ENCODE measurements at places on chromosomes 3 and 15. TPM values are rescaled to one million over a fixed set of nuclear protein-coding genes. Genes with fewer than 3 reads are reported as not detected.

DNA sequence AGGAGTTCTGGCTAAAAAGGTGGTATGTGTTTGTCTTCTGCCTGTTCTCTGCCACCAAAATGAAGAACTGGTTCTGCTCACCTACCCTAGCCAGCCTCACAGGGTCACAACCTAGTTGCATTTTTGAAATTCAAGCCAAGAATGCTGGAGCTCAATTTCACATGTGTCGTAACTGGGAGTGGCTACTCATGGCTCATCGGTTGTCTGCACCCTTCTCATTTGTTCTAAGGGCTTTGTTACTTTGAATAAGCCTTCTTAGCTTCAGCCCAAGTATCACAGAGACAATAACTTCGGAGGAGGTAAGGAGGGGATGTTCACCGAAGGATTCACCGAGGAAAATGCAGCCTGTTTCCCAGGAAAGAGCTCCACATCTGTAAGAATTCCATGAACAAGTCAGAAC lies 134.3 kb upstream of the RARB start:
- no peaks in the 10 kb centered on the region for H3K36me3 ChIP-seq
- peak; percentile 27 for DNase-seq
- H3K4me1 ChIP-seq = 0 out of 2 replicates have a peak, but pooled peaks cover 4% of the 10 kb centered on the region
- no peaks in the 10 kb centered on the region for H3K27me3 ChIP-seq
- H3K4me3 ChIP-seq = no peak overlapping the region

- DNase-seq = no peak
- H3K4me1 ChIP-seq = peaks cover 52% of the 10 kb centered on the region
- H3K27ac ChIP-seq = no peak overlapping the region
- no peaks in the 10 kb centered on the region for H3K27me3 ChIP-seq
- H3K4me3 ChIP-seq = no peak overlapping the region
- no peaks in the 10 kb centered on the region for H3K36me3 ChIP-seq
These were observed 40.2 kb downstream of the CMTM8 start for GRCh38 chr3:32278714-32279113.

DNA sequence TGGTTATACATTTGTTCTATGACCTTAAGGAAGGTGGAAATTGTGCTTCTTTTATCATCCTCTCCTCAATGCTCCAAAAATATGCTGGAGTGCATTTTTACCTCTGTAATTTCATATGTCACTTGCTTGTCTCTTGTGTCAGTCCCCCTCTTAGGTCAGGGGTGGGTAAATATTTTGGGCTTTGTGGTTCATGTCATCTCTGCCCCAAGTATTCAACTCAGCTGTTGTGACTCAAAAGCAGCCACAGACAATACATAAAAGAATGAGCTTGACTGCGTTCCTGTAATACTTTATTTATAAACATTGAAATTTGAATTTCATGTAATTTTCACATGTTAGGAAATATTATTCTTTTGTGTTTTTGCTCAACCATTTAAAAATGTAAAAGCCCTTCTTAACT lies 60.4 kb upstream of the SLC24A5 start:
- no peaks in the 10 kb centered on the region for H3K36me3 ChIP-seq
- H3K27ac ChIP-seq = no peak overlapping the region
- H3K4me1 ChIP-seq = no peaks in the 10 kb centered on the region
- no peaks in the 10 kb centered on the region for H3K27me3 ChIP-seq
- no peak overlapping the region for H3K4me3 ChIP-seq

The TMEM39A gene
- 46.8 TPM for total RNA-seq

DNA sequence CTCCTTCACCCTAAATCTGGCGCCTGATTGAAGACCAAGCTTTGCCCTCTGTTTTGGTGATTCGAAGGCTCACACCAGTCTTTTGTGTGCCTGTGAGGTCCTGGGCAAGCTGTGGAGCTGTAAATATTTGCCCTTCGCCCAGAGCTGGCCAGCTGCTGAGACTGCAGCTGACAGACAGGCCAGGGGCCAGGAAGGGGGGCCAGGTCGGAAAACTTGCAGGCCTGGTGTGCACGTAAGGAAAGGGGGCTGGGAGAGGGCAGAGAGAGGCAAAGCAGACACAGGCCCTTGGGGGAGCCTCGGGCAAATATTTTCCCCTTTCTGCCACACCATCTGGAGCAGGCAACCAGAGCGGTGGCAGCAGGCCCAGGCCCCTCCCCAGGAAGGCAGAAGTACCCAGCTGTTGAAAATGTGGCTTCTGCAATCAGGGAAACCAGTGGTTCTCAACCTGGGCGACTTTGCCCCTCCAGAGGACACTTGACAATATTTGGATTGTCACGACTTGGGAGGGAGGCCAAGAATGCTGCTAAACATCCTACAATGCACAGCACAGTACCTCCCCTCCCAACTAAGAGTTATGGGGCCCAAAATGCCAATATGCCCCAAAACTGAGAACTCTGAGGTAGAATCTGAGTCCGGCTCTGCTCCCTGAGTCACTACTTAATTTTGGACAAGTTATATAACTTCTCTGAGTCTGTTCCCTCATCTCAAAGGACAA lies 2.5 kb downstream of the PDZRN3 start:
- no peaks in the 10 kb centered on the region for H3K27me3 ChIP-seq
- no peak overlapping the region for H3K27ac ChIP-seq
- no peaks in the 10 kb centered on the region for H3K4me1 ChIP-seq
- no peak for DNase-seq

DNA sequence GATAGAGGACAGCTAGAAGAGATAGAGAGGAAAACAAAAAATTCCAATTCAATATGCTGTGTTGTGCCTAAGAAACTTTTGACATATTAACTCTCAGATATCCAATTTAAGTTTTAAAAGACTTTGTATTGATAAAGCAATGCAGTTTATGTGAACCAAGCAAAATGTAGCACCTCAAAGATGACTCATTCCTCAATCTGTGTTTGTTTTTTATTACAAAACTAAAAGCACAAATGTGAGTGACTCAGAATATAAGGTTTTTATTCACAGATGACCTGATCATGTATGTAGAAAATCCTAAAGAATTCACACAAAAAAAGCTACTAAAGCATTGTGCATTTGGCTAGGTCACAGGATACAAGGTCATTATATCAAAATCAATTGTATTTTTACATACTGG lies 11.1 kb downstream of the HCLS1 start:
- peak overlapping the region; percentile 12 for H3K27ac ChIP-seq
- H3K27me3 ChIP-seq = no peaks in the 10 kb centered on the region
- H3K4me3 ChIP-seq = no peak overlapping the region
- H3K4me1 ChIP-seq = peaks cover 23% of the 10 kb centered on the region
